ENCODE measurements at places on chromosomes 2 and 18.

GRCh38 chr18:29226213-29226612 is 1049.3 kb upstream of the CDH2 start:
- DNase-seq, result no peak

DNA sequence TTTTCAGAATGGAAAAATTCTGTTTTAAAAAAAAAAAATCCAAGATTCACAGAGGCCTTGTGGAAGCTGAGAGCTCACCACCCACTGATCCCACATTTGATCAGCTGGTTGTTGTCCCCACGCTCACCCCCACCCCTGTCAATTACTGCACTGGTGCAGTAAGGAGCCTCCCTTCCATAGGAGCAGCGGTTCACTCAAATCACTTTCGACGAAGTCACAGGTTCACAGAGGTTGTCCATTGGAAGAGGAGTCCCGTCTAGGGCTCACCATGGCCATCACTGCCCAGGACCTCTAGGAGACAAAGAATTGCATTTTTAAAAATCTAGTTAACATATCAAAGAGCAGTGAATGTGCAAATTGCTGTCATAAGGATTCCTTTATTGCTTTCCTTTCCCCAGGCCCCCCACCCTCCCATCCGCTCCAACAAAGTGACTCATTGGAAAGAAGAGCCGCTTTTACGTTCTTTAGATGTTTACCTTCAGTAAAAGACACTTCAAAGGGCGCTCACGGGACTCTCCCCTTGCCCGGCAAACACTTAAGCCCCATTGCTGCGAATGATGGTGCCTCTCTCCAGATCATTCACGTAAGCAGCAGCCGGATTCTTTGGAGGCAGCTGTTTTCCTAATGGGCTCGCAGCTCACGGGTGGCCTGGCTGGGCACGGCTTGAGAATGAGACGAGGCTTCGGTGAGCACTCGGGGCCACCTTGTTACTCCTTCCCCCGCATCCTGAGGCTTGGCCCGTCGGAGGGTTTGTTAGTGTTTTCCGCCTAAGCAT is 165.5 kb upstream of the SALL3 start:
- DNase-seq, result no peak

DNA sequence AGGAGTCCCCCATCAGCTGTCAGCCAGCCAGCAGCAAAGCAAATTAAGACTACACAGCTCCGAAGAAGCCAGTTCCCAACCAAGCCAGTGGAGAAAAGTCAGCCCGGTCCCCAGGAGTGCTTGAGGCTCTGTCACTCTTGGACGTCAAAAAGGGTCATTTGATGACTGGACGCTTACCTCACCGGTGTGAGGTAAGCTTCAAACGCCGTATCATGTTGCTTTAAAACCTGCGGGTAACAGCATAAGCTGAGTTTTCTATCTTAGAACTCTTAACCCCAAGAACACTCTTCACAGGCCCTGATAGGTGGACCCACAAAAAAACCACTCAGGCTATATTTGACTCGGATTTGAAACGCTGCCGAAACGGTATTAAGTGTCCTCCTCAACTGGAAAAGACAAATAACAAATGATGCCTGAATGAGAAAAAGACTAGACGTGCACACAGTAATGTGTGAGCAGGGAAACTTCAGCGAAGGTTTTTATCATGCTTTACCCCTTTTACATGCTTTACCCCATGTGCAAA is 682 bp upstream of the LNPK start:
- no peak for DNase-seq

- DNase-seq, result no peak
These were observed 64.7 kb downstream of the STK39 start for GRCh38 chr2:168182550-168183249.

- no peak for DNase-seq
These were observed 51.0 kb downstream of the MOGAT1 start for GRCh38 chr2:222722327-222722946.

DNA sequence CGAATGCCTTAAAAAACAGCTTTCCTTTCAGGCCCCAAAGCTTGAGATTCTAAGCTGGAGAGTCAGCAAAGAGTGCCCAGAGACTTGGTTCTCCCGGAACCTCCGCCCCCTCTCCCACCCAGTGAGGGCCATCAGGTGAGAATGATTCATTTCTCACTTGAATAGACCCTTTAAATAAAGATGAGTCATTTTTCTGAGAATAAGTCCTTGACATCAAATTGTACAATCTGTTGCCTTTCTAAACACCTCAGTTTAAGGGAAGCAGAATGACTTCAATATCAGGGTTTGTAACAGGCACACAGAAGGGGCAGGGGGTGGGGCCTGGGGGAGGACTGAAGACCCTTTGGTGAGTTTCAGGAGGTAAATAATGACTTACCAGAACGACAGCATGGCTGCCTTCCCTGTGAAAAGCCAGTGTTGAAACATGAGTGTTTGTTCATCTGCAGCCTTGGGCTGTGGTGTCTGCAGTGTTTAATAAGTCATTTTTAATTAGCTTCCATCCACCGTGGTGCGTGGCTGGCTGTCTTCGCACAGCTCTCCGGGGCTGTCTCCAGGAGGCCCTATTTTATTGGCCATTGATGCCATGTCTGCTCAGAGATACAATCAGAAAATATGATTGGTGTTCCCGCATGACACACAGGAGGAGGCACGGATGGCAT is 134.9 kb upstream of the ZNF236 start:
- DNase-seq, result no peak

DNA sequence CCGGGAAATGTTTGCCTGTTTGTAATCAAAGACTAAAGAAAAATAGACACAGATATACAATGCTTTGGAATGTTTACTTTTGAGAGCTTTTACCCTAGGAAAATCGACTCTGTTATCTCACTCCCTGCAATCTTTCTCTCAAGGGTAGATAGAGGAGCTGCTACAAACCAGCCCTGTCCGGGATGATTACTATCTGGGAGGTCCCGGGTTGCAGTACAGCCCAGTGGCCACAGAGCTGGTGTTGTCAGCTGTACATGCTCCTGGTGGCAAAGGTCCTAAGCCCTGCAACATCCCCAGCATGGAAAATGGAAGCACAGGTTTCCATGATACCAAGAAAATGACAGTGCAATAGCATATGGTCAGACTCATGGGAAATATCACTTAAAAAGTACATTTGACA is 570.5 kb upstream of the SOX11 start:
- DNase-seq, result no peak

DNA sequence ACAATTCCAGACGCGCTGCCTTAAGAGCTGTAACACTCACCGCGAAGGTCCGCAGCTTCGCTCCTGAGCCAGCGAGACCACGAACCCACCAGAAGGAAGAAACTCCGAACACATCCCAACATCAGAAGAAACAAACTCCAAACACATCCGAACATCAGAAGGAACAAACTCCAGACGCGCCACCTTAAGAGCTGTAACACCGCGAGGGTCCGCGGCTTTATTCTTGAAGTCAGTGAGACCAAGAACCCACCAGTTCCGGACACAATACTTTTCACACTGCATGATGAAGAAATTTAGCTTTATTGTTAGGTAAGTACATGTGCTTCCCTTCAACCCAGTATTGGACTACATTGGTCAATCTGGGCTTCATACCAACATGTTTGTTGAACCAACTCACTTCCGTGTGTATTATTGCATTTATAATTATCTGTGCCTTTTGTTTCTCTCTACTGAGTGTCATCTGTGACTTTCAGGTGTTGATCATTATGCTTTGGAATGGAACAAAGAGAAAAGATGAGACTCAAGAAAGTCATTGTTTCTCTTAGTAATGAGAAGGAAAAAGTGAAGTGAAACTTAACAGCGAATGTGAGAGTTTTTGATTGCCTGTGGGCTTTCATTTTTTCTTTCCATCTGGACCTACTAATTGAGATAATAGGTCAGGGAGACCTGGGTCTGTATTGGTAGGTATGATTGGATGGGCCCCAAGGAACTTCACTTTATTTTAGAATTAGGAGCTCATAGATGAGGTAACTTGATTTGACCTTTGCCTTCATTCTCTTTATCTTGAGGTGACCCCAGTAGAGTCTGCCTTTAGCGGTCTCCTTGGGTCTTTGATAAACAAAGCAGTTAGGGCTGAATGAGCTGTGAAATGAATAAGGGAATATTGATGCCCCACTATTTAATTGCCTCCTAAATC is 76.1 kb upstream of the CAVIN2 start:
- DNase-seq, result no peak

DNA sequence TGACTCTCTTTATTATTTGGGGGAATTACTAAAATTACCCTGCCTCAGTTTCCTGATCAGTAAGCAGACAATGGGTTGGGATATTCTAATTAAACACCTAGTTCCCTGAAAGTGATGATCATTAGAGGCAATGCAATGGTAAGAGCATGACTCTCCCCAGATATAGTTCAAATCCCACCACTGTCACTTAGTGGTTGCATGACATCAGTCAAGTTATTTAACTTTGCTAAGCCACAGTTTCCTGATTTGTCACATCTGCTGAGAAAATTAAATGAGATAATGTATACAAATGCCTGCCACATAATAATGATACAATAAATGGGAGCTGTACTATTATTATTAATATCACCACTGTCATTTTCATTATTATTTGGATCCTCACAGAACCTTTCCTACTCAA is 29.9 kb downstream of the ZEB2 start:
- DNase-seq, result no peak

DNA sequence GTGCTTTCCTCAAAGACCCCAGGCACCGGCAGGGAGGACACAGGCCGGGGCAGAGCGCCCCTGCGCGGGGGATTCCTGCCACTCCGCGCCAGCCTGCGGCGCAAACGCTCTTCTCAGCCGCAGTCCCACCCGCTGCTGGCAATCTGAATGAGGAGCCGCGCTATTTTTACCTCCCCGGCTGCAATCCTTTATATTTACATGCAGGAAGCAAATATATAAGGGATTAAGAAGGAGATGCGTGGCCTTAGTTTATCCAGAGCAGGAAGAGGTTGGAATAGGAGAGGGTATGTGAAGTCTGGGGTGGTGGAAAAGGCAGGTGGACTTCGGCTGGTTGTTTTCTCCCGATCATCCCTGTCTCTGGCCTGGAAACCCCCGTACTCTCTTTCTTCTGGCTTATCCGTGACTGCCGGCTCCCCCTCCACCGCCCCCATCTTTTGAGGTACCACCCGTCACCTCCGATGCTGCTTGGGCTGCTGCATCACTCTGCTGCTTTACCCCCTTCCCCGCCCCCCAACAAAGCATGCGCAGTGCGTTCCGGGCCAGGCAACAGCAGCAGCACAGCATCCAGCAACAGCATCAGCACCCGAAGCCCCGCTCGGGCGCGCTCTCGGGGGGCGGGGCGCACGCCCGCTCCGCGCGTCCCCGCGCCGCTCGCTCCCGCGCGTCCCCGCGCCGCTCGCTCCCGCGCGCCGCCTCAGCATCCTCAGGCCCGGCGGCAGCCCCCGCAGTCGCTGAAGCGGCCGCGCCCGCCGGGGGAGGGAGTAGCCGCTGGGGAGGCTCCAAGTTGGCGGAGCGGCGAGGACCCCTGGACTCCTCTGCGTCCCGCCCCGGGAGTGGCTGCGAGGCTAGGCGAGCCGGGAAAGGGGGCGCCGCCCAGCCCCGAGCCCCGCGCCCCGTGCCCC is at the start of gene ADAM23:
Gene ADAM23, plus strand, starts transcription at position 700 of the 902 bp plus-strand sequence. CDS start 335 bp downstream, outside the sequence.
- no peak for DNase-seq

DNA sequence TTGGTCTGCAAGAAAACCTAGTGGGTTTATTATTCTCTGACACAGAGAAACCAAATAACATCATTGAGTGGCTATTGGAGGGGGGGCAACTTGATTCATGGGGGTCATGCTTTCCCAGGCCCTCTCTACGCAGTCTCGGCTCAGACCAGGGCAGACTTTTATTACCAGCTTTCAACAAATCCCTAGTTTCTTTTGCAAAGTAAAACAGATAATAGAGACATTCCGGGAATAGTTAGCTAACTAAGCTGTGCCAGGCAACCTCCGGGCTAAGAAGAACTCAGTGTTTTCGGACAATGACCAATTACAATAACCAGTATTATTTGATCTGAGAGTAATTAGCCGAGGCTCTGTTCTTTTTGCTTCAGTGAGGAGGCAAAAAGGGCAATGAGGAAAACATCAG is 66.3 kb downstream of the CDK15 start:
- DNase-seq, result no peak

DNA sequence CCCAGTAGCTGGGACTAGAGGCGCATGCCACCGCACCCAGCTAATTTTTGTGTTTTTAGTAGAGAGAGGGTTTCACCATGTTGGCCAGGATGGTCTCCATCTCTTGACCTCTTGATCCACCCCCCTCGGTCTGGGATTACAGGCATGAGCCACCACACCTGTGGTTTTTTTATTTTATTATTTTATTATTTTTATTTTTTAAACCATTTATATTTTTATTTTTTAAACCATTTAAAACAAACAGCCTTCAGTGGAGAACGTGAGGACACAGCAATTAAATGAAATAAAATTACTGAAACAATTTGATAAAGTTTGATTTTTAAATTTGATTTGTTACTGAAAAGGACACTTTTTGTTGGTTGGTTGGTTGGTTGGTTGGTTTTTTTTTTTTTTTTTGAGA is 181.0 kb downstream of the AGAP1 start:
- DNase-seq, result no peak

GRCh38 chr2:14428056-14428455 is 204.5 kb upstream of the LRATD1 start:
- no peak for DNase-seq

DNA sequence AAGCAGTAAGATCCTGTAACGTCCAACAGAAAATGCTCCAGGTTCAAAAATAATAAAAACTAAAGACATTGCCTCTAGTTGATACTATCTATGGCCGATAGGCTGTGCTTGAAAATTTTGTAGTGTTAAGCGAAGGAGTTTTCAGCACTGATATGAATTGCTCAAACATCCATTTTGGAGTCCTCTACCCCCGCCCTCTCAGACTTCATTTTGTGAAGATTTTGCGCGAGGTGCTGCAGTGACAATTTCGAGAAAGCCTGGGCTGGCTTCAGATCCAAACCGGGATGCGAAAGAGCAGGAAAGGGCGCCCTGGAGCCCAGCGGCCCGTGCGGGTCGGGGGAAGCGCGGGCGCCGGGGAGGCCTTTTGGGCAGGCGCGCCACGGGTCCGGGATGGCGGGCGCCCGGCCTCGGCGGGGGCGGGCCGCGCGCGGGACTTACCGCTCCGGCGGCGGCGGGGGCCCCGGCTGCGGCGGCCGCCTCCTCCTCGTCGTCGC is 1.8 kb downstream of the SP3 start:
- DNase-seq, result peak; percentile 93

DNA sequence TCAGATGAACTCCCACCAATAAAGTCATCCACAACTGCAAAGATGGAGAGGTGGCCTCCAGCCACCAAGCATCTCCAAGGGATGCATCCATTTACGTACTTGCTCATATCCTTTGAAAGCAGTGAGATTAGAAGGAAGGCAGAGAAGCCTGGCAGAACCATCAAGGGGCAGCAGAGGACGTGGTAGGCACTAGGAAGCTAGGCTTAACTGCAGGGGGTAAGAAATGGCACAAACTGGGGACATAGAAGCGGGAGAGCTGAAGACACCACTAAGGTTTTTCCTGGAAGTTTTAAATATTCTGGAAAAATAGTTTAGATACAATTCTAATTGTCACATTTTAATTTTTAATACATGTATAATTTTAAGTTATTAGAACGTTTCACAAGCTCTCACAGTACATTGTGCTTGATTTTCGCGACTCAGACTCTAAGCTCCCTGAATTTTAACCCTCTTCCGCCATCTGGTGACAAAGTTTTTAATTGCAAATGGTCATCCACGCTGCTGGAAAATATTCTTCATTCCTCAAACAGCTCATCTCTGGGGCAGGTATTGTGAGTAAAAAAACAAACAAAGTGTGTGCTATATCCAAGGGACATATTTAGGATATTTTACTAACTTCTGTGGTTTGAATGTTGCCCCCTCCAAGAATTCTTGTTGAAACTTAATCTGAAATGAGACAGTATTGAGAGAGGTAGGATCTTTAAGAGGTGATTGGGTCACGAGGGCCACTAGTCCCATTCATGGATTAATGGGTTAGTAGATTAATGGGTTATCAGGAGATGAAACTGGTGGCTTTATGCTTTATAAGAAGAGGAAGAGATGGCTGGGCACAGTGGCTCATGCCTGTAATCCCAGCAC is 1.6 kb upstream of the PSTPIP2 start:
- DNase-seq, result peak; percentile 72
